ENCODE measurements at places on chromosomes 2 and 18.
A peak's percentile ranks its signal among the peaks of the same experiment; 100 is the strongest.

- DNase-seq, result peak; percentile 68
These were observed 206.9 kb downstream of the ARL4C start for GRCh38 chr2:234289834-234290590.

DNA sequence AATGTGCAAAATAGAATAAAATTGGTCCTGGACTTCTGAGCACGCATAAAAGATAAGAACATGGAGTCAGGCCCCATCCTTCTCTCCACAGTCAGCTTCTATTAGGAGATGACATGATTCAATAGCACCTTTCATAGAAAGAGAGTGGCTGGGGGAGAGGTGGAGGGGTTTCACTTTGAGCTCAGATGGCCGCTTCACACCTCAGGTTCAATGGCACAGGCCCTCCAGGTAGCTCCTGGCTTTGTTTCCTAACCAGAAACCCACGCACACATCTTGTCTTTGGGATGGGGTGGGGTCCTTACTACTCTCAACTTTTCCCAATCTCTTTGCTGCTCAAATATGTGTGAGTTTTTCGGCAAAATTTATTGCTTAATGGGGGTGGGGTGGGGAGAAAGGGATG, 332.3 kb downstream of the CLIP4 start:
- DNase-seq, result no peak

DNA sequence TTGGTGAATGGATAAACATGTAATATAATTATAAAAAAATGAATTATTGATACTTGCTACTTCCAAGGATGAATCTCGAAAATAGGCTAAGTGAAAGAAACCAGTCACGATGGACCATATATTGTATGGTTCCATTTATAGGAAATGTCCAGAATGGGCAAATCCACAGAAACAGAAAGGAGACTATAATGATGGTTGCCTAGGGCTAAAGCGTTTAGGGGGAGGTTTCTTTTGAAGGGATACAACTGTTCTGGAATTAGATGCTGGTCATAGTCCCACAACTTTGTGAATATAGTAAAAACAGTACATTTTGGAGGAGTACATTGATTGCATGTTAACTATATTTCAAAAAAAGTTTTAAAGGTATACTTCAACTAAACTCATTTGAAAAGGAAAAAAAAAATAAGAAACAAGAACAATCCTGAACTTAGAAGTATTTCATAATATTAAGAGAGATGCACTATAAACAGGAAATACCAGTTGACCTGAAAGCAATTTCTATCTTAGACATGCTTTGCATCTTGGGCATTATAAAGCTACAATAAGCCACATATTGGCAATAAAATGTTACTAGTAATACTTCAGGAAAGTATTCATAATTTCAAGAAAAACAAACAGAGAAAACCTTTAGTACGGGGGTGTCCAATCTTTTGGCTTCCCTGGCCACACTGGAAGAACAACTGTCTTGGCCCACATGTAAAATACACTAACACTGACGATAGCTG, 130.0 kb downstream of the C2orf74 start:
- DNase-seq, result no peak

DNA sequence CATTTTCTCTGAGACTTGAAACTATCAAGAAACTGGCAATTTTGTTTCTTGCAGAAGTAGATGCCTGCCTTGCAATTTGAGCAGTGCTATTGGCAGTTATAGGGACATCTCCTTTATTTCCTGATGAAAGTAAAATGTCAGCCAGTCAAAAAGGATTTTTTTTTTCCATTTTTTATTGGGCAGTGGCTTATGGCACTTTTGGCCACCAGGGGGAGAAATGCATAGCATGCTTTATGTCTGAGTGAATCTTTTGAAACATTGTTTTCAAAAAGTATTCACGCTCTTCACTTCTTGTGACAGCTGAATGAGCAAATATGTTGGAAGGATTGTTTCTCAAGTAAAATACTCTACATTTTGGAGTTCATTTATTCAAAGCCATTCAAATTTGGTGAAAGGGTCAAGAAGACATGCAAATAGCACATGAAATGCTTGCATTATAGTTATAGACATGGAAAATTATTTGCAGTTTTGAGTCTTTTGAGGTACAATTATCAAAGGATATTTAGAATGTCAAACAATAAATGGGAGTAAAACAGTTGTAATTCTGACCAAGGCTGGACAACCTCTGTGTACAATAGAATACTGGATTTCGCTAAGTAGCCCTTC, 491.0 kb downstream of the CDH2 start:
- DNase-seq, result no peak

- no peak for DNase-seq
These were observed 59.1 kb upstream of the PAX8 start for GRCh38 chr2:113337809-113338208.

DNA sequence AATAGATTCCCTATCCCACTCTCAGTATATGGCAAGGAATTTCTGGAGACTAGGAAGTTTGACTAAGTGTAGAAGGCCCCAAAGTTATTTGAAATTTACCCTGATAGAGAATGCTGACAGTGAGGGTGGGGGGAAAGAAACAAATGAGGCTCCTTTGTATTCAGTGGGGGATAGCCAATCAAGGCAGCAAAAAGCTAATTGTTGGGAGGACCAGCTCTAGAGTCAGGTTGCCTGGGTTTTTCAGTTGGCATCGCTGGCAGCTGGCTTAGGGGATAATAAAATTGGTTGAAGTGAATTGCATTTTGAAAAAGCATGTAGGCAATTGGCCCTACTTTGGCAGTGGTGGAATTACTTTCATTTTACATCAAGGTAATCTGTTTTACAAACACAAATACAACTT, 79.4 kb upstream of the STAM2 start:
- DNase-seq, result no peak

GRCh38 chr2:153294199-153294786, 184.3 kb downstream of the RPRM start:
- DNase-seq, result no peak

GRCh38 chr18:26978812-26979341, 113.4 kb upstream of the AQP4 start:
- no peak for DNase-seq

- DNase-seq, result no peak
These were observed 558 bp downstream of the DNAJC10 start for GRCh38 chr2:182716650-182716979.

DNA sequence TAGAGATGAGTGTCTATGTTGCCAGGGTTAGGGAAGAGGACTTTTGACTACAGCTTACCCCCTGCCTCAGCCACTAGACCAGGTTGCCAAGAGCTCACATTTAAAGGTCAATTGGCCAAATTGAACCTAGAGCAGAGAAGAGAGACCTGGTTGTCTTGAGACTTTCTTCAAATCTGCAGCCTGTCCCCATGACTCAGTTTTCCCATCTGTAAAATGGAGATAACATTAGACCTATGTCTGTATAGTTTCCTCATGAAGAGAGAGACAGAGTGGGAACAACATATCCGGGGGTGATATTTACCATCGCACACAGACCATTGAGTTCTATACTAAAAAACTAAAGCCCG, 1.6 kb upstream of the LIPG start:
- no peak for DNase-seq

DNA sequence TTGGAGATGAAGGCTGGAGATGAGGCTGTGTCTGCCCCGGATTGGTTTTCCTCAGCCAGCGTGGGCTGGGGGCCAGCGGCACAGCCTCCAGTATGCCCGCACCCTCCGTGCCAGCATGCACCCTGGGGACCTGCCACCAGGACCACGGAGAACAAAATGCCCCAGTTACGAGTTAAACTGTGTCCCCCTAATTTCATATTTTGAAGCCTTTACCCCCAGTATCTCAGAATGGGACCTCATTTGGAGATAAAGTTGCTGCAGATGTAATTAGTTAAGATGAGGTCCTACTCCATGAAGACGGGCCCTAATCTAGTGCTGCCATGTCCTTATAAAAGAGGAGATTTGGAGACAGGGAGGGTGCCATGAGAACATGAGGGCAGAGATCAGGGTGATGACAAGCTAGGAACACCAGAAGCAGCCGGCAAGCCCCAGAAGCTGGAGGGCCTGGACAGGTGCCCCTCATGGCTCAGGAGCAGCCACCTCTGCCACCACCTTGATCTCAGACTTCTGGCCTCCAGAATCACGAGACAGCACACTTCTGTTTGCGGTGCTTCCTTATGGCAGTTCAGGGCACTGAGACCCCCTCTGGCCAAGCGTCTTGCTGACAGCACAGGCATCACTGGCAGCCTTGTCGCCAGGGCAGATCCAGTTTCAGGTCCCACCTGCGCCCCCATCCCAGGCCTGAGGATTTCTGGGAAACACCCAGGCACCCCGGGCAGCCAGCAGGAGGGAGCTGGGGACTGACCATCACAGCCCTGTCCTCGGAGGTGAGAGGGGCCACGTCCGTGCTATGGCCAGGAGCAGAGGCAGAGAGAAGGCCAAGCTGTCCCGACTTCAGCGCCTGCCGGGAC, 29.4 kb downstream of the KIF1A start:
- no peak for DNase-seq

DNA sequence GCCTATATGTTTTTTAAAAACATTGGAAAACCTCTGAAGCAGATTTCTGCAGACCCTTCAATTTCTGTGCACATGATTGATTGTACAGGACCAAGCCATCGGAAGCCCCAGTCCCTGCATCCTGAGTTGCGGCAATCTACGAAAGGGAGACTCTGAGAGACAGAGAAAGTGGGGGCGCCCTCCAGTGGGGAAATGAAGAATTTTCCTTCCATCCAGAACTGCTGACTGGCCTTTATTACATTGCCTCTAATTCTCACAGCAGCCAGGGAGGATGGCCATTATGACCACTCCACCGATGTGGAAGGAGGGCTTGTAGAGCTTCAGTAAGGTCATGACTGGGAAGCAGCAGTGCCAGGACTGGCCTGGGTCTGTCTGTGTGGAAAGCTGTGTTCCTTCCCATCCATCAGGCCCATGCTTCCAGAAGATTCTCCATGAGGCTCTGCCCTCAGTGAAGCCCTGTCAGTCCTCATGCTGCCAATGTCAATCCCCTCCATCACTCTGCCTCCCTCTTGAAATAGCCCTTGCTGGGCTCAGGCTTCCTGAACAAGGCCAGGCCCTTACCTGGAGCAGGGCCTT, 20.0 kb upstream of the RESP18 start:
- DNase-seq, result peak; percentile 83
